CD4-positive, alpha-beta T cell treated with Interleukin-1 beta for 1 hour (primary cell): ENCODE measurements at places on chromosomes 4 and X.

GRCh38 chr4:16663732-16664131, 234.7 kb downstream of the LDB2 start:
- no peak for DNase-seq

- DNase-seq = no peak
These were observed 106.1 kb downstream of the CHM start for GRCh38 chrX:85941275-85941674.

- no peak for DNase-seq
These were observed 190.4 kb downstream of the UNC5C start for GRCh38 chr4:95358421-95358820.

GRCh38 chrX:97876697-97877407, 993.1 kb downstream of the RPA4 start:
- no peak for DNase-seq

GRCh38 chr4:90544532-90545045, 417.4 kb downstream of the CCSER1 start:
- no peak for DNase-seq

DNA sequence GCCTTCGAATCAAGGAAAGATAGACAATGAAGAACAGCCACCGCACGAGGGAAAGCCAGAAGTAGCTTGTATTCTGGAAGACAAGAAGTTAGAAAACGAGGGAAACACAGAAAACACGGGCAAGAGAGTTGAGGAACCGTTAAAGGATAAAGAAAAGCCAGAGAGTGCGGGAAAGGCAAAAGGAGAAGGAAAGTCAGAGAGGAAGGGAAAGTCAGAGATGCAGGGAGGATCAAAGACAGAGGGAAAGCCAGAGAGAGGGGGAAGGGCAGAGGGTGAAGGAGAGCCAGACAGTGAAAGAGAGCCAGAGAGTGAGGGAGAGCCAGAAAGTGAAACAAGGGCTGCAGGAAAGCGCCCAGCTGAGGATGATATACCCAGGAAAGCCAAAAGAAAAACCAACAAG, 1.4 kb downstream of the TCEAL2 start:
- no peak for DNase-seq

DNA sequence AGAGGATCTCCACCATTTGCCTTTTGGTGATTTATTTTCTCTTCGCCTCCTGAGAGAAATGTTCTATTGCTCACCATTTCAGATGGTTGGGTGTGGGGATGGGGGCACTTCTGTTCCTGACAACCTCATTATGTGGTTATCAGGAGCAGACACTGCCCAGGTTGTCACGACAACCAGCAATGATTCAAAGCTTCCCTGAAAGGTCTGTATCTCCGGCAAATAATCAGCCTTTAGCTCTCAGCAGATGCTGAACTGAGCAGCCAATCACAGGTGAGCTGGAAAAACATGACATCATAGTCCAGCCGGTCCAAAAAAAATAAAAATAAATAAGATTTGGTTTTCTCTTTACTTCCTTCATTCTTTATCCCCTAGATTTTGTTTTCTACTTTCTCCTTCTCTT, 5.5 kb upstream of the PAK3 start:
- DNase-seq = no peak

- DNase-seq = no peak
These were observed 30.9 kb downstream of the GRXCR1 start for GRCh38 chr4:42923431-42923830.

- DNase-seq = no peak
These were observed 448.7 kb upstream of the FAM241A start for GRCh38 chr4:111696505-111696904.

DNA sequence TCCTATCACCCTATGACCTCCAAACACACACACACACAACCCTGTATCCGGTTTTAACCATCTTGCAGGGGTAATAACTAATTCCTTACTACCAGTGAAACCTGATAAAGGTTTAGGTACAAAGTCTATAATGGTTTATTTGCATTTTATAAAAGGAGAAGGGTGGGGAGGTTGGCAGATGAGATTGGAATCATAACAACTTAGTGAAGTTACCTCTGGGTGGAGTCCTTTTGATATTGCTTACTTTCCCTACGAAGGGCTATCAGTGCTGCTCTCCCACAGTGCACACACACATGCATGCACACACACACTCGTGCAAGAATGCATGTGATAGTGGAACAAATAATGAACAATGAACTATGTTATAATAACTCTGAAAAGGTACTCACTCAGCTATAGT, 56.1 kb downstream of the CCSER1 start:
- no peak for DNase-seq

- DNase-seq = peak; percentile 5
These were observed 111.7 kb upstream of the RPS6KA3 start for GRCh38 chrX:20378233-20378920.

- DNase-seq = no peak
These were observed 29.5 kb upstream of the XIAP start for GRCh38 chrX:123830309-123830708.

GRCh38 chr4:163476761-163477438, 3.3 kb upstream of the TKTL2 start:
- no peak for DNase-seq

DNA sequence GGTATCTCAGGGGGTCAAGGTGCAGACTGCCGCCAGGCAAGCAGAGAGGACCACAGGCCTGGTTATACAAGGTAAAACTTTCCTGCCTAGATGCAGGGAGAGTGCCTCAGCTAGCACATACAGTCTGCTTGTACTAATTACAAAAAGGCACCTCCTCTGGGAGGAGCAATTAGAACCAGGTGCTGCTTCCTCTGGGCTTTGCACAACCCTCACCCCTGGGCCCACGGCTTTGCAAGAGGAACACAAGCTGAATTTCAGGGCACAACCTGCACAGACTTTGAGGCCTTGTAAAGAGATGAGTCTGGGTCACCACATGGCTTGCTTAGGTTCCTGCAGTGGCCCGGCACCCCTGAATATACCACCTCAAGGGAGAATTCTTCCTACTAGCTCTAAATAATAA, 9.2 kb upstream of the CITED1 start:
- no peak for DNase-seq

GRCh38 chrX:4550018-4550417, 836.6 kb upstream of the PRKX start:
- no peak for DNase-seq

GRCh38 chrX:105945266-105945665, 93.3 kb downstream of the SERPINA7 start:
- DNase-seq = no peak

DNA sequence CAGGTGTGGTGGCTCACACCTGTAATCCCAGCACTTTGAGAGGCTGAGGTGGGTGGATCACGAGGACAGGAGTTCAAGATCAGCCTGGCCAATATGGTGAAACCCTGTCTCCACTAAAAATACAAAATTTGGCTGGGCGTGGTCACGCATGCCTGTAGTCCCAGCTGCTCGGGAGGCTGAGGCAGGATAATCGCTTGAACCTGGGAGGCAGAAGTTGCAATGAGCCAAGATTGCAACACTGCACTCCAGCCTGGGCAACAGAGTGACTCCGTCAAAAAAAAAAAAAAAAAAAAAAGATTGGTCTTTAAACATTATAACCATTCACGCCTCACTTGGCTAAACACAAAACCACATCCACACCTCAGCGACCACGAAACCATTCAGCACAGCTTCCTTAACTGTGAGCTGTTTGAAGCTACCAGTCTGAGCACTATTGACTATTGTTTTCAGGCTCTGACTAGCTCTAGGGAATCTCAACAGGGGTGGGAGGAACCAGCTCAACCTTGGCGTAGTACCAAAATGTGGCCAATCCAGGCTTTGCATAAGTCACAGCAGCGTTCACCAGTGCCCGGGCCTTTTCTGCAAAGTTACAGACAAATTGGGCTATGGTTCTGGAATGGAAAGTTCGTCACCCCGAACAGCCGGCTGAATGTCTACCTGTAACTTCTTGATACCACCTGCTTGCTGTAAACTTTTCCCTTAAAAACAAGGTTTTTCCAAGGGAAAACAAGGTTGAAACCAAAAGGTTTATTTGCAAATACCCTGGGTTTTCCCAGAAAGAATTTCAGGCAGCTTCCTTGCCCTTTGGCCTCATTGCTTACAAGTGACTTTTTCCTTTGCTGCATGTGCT, 73.6 kb upstream of the DHX15 start:
- no peak for DNase-seq

DNA sequence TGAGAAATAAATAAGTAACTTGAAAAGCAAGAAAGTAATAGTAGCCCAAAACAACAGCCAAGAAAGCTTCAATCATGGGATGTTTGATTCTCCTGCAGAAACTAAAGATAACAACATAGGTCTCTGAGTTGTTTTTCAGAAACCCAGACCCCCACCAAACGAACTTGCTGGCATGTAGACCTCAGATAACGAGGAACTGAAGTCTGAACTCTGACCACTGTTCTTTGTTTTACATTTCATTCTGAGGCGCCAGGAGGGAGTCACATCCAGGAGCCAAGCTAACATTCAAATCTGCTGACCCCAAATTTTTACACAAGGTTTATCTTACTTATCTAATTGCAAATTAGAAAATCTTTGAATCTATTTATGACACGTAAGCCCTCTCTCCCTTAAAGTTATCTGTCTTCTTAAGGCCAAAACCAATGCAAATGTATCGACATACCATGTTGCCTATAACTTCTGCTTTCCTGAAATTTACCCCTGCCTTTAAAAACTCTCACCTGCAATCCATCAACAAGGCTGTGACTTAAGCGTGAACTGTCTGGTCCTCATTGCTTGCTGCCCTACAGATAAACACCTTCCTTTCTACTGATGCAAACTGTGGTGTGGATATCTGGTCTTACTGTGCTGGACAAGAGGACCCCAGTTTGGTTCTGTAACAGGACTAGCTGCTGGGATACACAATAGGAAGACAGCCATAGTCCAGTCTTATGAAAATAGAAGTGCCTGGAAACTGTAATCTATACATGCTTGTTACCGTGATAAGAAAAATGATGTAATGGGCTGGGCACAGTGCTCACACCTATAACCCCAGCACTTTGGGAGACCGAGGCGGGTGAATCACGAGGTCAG, 37.5 kb upstream of the NEIL3 start:
- no peak for DNase-seq

- DNase-seq = no peak
These were observed at the start of gene IGFBP7 for GRCh38 chr4:57109847-57110639. IGFBP7 (minus strand) TSS chr4:57110385; CDS start chr4:57110351, 34 bp downstream.

GRCh38 chrX:53445977-53446376, 11.8 kb upstream of the HSD17B10 start:
- peak; percentile 53 for DNase-seq

DNA sequence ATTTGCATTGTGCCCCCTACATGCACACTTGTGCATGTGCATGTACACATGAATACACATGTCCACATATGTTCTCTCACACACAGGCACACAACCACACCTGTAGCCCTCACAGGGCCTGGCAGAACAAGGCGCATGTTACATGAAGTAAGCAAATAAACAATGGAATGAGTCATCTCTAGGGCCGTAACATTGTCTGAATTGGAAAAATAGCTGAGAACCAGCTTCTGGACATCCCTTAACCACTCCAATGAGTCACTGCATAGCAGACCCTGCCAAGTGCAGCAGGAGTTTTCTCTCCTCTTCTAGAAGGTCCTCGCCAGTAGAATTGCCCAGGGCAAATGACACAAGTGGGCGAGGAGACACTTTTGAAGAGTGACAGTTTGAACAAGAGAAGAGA, 66.1 kb downstream of the MAGEA10 start:
- no peak for DNase-seq

DNA sequence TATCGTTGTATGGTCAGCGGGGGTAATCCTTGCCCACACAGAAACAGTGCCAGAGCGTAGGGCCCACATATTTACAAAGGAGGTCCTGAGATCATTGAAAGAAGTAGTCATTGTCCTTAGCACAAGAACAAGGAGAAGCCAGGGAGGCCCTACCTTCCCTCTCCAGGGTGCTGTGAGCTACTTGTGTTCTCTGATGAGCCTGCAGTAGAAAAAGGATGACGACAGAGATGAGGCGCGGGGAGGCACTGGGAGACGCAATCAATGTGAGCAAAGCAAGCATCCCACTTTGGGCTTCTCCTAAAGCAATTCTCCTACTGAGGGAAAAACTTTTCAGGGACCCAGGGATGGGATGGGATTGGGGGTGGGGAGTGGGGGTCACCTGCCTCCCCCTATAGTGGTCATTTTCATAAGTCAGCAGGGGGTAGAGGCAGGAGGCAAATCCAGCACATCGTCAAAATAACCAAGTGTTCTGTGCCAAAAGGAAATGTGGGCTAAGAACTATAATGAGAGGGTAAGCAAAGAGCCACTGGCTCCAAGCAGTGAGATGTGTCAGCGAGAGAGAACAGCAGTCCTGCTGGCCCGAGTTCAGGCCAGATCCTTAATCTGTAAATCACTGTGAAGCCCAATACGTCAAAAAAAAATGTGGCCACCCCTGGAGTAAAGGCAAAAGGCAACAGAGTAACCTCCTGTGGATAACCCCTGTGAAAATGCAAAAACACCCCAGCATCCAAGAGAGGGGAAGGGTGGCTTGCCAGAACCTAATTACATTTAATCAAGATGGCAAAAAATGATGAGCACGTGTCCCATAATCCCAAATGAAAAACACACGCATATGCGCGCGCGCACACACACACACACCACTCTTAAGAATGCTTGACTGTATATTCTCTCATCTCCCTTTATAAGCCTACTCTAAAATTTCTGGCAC, 136.6 kb upstream of the HHIP start:
- DNase-seq = no peak

- DNase-seq = no peak
These were observed 1112.4 kb downstream of the STIM2 start for GRCh38 chr4:27973056-27973455.

DNA sequence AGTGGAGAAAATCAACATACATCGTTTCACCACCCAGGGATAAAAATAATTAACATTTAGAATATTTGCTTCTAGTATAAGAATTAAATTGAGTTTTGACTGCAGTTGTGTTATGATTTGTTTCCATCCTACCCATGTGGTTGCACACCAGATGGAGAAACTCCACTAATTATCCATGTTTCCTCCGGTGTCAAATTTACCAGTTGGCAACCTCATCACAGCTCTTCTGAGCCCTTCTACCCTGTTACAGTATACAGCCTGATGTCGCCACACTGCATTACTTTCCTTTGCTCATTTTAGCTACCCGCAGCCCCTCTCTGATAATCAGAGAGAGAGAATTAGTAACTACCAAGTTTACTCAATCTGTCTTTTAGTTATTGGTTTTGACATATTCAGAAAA, 411.2 kb downstream of the DTHD1 start:
- no peak for DNase-seq

DNA sequence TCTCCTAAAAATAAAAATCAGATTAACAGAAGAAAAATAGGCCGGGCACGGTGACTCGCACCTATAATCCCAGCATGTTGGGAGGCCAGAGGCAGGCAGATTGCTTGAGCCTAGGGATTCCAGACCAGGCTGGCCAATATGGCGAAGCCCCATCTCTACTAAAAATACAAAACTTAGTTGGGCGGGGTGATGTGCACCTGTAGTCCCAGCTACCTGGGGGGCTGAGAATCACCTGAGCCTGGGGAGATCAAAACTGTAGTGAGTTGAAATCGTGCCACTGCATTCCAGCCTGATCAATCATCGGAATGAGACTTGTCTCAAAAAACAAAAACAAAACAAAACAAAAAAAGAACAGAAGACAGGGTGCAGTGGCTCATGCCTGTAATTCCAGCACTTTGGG, 32.8 kb upstream of the NOCT start:
- DNase-seq = no peak

GRCh38 chrX:118115953-118116712, 477 bp downstream of the KLHL13 start:
- peak; percentile 4 for DNase-seq

- DNase-seq = no peak
These were observed 24.8 kb downstream of the ARMCX5 start for GRCh38 chrX:102624105-102624504.

GRCh38 chr4:102172341-102172740, 172.9 kb downstream of the SLC39A8 start:
- DNase-seq = no peak

- no peak for DNase-seq
These were observed at the start of gene NLGN3 for GRCh38 chrX:71144651-71145050. NLGN3 (plus strand) TSS chrX:71144841; CDS start chrX:71147750, 2,909 bp downstream.
